ENCODE measurements at places on chromosomes 13 and 19.

- no peak for DNase-seq
These were observed 1.3 kb downstream of the HAS1 start for GRCh38 chr19:51722492-51722891.

GRCh38 chr13:102838273-102838672, 7.6 kb upstream of the ERCC5 start:
- DNase-seq, result no peak

DNA sequence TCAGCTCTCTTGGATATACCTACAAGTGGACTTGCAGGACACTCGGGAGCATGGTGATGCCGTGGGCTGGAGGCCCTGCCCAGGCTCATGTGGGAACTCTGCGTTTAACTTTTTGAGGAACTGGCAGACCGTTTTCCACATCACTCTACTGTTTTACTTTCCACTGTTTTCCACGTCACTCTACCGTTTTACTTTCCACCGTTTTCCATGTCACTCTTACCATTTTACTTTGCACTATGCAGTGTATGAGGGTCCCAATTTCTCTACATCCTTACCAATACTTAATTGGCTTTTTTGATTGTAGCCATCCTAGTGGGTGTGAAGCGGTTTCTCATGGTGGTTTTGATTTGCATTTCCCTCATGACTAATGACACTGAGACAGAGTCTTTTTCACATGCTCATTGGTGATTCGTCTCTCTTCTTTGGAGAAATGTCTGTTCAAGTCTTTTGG, 40.5 kb downstream of the GATAD2A start:
- DNase-seq, result no peak

GRCh38 chr19:10000171-10000826, 10.0 kb downstream of the COL5A3 start:
- no peak for DNase-seq

DNA sequence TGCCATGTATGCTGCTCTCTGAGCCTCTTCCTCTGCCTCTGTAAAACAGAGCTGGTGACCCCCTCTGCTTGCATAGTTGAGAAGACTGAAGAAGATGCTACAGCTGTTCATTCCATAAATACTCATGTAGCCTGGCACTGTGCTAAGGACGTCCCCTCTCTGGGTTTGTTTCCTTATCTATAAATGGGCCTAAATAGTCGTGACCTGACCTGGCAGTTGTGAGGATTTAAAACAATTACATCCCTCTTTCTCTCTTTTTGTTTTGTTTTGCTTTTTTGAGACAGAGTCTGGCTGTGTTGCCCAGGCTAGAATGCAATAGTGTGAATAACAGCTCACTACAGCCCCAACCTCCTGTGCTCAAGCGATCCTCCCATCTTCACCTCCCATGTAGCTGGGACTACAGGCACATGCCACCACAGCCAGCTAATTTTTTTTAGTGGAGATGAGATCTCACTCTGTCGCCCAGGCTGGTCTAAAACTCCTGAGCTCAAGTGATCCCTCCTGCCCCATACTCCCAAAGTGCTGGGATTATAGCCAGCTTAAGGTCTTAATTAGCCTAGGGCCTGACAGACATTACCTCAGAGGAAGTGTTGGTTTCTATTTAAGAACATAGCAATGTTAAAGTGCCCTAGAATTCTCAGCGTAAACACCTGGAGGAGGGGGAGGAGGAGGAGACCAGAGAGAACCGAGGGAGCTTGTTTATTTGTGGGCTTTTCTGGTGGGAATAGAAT, 4.6 kb downstream of the WDR62 start:
- no peak for DNase-seq

- no peak for DNase-seq
These were observed 87.6 kb downstream of the CYSLTR2 start for GRCh38 chr13:48741377-48741776.

- DNase-seq, result no peak
These were observed 2.9 kb downstream of the PLEKHG2 start for GRCh38 chr19:39415111-39416046.

DNA sequence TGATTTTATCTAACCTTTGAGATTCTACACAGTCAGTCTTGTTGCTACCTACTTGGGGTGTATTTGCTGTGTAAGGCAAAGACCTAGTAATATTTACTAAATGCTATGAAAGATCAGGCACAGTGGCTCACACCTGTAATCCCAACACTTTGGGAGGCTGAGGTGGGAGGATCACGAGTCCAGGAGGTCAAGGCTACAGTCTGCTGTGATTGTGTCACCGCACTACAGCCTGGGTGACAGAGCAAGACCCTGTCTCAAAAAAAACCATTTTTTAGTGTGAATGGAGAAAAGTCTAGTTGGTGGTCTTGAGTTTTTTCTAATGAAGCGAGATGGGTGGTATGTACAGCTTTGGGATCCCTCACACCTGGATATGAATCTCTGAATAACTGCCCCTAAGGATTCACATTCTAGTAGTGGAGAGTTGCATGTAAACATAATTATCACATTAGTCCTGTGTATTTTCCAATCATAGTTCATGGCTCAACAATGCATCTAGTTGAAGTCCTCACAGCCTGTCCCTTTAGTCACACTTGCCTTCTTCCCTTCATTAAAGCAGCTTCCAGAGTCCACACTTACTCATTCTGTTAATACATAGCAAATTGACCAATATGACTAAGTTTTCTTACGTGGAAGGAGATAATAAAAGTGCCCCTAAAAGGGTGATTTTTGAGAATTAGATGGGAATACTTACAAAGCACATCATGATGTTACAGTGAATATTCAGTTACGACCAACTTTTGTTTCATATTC, 7.5 kb downstream of the RPL21 start:
- no peak for DNase-seq

GRCh38 chr13:30121666-30122065, 185.7 kb downstream of the KATNAL1 start:
- no peak for DNase-seq

- no peak for DNase-seq
These were observed 96.9 kb downstream of the TBC1D4 start for GRCh38 chr13:75384879-75385707.

GRCh38 chr13:35888457-35888883, 242.7 kb downstream of the DCLK1 start:
- DNase-seq, result no peak

GRCh38 chr13:36520111-36520510, 87.8 kb downstream of the CCNA1 start:
- no peak for DNase-seq

DNA sequence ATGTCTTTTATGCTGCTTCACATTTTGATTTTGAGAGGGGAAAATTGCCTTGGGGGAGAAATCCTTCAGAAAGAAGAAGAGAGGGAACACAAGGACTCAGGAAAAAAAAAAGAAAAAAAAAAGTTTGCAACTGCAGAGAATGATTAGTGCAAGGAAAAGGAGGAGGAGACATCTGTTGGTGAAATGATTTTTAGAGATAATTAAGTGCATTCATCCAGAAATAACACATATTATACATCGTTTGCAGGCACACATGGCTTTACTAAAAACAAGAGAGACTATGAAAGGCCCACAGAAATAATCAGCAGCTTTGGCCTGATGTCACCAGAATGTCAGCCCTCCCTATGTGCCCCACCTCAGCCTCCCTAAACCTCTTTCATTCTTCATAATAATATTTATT, 1058.2 kb downstream of the PCDH9 start:
- DNase-seq, result no peak

DNA sequence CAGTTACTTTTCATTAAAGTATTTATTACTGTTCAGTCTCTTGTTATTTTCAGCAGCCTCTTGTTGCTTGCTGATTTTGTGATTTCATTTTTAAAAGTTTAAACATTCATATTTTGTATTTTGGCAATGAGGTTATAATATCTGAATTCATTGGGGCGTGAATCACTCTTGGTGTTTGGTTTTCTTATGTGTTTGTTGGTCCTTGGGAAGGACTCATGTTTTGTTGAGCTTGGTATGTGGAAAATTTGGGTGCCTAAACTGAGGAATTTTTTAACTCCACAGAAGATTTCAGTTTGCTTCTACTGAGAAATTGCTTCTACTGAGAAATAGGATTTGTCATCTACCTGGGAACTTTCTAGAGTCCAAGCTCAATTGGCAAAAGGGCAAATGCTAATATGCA, 38.2 kb downstream of the PDS5B start:
- no peak for DNase-seq

DNA sequence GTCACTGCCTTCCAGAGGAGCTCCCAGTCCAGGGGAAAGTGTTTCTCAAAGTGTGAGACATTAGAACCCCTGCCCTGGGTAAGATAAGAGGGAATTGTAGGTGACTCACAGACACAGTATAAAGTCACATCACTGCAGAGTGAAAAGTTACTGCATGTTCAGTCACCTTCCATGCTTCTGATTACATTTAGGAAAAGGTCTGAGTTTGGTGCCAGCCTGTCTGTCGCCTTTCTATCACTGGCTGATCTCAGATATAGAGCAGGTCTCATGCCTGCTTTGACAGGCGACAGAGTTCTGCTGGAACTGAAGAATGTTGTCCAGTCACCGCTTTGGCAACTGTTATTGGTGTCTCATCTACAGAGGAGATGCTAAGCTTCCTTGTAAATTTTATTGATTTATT, 1078.6 kb downstream of the UQCRFS1 start:
- DNase-seq, result no peak

DNA sequence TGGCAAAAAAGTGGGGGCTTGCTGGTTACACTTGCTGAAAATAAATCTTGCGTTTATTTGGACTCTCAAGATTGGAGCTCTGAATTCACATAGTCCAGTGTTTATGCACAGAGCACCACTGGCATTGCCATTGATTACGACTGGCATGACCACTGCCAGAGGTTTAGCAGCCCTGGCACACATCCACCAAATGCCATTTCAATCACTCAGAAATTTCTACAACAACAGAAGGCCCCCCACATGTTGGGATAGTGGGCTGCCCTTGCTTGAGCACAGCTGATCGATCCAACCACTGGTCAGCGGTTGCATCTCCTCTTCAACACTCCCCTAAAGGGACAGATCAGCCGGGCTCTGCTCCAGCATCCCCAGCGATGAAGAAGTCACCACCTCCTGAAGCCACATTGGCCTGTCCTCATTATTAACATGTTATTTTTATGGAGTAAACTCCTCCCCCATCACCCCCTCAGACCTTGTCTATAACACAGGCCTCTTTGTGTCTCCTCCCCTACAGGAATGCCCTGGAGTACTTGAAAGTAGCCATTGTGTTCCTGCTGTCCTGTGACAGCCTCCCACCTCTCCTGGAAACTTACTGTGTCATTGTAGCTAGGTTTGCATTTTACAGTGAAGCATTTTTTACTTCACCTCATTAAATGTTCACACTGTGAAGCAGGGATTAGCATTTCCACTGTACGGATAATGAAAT, 51.3 kb downstream of the CDADC1 start:
- no peak for DNase-seq

DNA sequence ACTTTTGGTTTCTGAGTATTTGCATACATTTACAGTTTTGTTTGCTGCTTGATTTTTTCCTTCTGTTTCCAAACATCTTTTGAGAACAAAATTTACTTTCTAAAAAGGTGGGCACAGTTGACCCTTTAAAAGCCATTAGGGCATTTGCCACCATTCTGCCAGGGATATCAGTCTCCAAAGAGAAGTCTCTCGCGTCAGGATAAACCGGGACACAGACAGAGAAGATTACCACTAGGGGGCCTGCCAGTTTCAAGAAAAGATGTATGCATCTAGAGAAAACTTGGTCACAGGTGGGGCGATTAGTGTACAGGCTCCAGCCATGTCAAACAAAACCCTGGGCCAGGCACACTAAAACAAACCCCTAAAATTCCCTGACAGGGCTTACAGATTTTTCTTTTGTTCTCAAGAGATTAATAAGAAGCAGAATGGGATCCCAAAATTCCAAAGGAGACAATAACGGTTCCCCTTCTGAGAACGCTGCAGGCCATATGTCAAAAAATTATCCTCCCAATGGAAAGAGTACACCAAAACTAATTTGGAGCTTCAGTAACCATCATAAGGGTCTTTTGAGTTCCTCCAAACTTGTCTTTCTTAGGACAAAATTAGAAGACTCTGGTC, 10.7 kb upstream of the PABPC3 start:
- no peak for DNase-seq

DNA sequence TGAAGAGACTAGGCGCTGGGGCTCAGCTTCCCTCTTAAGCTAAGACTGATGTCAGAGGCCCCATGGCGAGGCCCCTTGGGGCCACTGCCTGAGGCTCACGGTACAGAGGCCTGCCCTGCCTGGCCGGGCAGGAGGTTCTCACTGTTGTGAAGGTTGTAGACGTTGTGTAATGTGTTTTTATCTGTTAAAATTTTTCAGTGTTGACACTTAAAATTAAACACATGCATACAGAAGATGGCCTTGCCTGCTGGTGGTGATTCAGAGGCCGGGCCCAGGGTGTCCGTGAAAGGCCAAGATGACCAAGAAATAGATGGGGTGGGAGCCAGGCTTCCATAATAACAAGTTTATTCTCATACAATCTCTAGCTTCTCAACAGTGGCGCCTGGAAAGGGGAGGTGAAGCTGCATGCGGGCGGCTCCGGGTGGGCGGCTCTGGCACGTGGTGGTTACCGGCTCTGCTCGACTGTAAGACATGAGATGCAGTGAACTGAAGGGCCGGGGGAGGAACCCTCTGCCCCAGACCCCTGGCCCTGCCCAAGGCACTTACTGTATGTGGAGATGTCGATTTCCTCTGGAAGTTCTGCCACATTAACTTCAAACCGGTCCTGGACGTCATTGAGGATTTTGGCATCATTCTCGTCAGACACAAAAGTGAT, 10.5 kb downstream of the DDX39A start:
- no peak for DNase-seq

Data from NCI-H187 treated with DMSO at 0.1 percent for 48 hours (cell line).